ENCODE measurements at places on chromosomes 12 and 14.

GRCh38 chr12:49875115-49875720 lies 28.5 kb downstream of the FAIM2 start:
- DNase-seq: no peak

DNA sequence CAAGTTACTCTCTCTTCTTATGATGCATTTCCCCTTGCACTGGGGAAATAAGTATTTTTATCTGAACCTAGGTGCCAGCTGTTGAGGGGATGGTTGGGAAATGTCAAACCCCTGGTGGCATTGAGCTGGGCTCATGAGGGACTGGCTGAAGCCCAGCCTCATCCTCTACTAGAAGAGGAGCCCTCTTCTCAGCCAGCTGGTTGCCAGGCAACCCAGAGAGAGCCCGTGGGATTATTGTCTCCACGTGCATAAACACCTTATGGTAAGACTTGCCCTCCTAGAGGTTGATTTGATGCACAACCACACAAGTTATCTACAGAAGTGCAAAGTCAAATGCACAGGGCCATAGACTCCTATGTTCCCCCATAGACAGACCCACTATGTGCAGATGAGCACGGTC lies 89.8 kb downstream of the WSCD2 start:
- no peak for DNase-seq

- peak; percentile 57 for DNase-seq
Observed at GRCh38 chr12:46383654-46384450, 11.3 kb upstream of the SLC38A2 start.

- DNase-seq: no peak
Observed at GRCh38 chr14:65718629-65719028, 306.1 kb downstream of the FUT8 start.
